ENCODE measurements at places on chromosomes 3 and 15.

- no peak for DNase-seq
Observed at GRCh38 chr3:128231606-128232005, 78.3 kb downstream of the EEFSEC start.

DNA sequence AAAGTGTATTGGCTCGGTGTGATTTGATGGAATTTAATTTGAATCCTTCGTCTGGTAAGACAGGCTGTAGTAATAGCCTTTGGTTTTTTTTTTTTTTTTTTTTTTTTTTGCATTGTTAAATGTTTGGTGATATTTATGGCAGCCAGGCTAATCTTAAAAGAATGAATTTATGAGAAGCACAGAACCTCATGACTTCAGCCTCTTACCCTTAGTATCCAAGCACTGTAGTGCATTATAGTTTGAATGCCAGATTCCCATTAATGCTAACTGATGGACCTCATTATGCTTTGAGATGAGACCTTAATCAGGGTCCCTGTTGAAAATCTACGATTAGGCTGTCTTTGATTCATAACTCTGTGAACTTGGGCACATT, 110.6 kb upstream of the SAMMSON start:
- no peak for DNase-seq

DNA sequence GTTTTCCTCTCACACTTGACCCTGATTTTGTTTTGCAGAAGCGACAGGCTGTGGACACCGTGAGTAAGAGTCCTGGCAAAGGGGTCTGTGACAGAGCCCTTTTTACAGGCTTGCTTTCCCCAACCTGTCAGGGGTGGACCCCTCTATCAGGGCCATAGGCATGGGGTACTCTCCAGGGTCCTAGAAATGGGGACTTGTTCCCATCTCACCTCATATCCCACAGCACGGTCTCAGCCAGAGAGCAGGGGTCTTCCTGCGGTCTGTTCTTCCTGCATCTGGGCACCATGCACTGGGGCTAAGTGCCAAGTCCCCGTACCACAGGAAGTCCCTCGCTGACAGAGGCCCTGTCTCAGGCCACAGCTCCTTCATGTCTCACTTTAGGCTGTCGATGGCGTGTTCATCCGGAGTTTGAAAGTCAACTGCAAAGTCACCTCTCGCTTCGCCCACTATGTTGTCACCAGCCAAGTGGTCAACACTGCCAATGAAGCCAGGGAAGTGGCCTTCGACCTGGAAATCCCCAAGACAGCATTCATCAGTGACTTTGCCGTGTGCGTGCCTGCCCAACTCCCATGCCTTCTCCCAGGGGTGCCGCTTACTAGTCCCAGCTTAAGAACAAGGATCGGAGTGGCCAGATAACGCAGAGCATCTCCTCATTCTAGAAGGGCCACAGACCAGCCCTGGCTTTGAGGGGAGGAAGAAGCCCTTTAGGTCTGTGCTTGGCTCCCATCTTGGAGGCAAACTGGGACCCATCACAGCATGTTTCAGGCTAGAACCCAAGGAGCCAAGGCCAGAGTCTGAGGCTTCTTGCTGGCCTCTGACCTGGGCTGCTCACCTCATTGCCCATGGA, 783 bp downstream of the ITIH1 start:
- no peak for DNase-seq

GRCh38 chr15:43105077-43105736, 631 bp downstream of the UBR1 start:
- DNase-seq: no peak

- no peak for DNase-seq
Observed at GRCh38 chr3:55690726-55691125, 203.6 kb upstream of the WNT5A start.

- DNase-seq: no peak
Observed at GRCh38 chr15:69893086-69893485, 204.6 kb downstream of the TLE3 start.

DNA sequence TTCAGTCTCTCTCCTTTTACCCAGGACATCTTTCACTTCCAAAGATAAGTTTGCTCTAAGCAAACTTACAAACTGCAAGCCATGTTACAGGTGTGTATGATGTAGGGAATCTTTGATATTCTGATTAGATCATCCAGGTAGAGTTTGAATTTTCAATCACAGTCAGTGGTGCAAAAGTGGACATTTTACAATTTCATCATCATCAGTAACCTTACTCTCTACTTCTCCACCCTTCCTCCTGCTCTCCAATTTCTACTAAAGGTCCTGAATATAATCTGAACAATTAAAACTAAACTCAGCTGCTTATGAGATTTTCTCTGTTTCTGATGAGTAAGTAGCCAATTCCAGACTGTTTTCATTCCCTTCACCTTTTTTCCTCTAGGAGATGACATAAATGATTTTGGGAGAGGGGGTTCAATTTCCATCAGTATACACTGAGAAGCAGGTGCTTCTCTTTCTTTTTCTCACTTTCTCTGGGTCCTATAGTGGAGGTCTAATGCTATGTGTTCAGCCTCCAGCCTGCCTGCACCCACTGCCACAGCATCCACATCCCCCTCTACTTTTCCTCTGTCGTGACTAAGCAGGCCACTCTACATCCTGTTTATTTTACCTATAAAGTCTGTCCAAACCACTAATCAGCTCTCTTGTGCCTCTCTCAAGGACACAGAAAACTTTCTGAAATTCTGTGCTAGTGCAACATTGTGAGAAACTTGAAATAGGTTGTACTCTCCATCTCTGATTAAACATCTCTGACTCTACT, 27.6 kb downstream of the SUCNR1 start:
- DNase-seq: no peak

DNA sequence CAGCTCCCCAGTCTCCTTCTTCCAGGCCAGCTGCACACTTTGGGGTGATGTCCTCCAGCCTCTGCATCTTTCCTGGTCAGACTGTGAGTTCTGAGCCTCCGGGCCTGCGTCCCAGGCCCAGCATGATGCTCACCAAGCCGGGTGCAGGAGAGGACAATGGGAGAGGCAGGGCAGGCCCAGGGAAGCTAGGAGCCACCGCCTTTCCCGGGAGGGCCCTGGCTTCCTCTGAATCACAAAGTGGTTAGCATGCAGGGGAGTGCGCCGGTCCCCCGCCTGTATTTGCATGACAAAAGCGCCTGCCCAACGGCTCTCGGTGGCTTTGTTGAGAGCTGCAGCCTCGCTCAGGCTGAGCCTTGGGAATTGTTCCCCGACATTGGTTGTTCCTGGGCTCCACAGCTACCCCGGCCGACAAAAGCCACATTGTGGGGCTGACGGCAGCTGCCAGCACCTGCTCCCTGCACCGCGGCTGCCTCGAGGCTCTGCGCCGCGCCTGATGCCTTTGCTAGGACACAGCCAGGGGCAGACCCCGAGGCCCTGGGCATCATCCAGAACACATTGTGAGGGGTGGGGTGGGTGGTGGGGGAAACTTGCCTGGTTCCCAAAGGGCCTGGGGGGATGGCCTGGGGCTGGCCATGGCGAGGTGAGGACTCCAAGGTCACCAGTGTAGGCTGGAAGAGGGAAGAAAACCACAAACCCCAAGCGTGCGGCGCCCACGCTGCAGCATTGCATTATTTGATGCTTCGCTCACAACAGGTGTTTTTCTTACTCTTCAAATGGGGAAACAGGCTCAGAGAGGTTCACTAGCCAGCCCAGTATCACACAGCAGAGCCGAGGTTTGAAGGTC, 20.0 kb upstream of the KLF13 start:
- no peak for DNase-seq

DNA sequence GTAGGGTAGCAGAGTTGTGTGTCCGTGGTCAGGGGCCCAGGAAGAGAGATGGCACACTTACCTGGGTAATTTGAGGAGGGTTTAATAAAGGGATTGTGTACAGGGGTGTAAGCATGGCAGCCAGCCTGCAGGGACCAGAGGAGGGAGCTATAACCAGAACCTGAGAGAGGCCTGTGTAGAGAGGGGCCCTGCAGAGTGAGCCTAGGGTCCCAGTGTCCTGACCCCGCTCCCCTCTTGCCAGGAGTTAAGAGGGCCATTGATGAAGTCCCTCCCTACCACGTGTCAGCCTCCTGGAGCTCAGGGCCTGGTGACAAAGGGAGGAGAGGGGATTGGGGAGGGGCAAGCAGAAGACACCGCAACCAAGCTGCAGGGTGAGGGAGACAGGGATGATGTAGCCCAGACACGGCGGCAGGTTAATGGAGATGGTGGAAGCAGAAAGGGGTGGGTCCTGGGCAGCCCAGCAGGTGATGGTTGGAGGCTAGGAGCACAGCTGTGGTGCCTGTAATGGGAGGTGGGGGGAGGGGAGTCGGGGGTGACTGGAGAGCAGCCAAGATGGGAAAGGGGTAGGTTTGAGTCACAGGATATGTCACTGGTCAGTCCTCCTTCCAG, 165.4 kb upstream of the TOPAZ1 start:
- no peak for DNase-seq

DNA sequence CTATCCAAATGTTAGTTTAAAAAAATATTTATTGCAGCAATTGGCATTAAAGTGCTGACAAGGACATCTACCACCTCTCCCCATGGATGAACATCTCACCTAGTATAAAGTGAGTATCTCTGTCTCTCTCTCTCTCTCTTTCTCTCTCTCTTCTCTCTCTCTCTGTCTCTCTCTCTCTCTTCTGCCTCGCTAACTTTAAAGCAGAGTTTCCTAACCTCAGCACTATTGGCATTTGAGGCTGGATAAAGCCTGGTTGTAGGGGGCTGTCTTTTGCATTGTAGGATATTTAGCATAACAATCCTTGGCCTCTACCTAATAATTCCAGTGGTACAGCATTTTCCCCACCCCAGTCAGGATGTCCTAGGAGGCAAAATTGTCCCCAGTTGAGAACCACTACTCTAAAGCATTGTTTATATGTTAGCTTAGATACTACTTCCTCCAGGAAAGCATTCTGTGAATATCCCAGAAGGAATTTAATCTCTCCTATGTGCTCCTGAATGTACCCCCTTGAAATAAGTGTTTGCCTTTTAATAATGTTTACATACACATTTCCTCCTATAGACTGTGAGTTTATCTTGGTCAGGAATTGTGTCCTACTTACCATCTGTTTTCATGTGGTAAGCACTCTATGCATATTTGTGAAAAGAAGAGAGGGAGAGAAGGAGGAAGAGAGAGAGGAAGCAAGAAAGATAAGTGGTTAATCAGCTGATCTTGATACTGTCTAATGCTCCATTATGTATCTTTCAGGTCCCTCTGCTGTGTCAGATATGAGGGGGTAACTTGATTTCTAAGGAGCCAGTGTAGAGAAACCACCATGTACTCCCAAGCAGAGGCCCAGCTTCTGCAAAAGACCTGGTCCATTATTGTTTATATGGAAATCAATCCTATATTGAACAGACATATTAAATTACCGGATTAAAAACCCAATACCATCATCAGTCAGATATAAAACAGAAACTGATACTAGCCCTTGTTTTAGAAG, 346.6 kb downstream of the RBMS3 start:
- DNase-seq: no peak

GRCh38 chr15:78195735-78196201, 38.6 kb downstream of the ACSBG1 start:
- no peak for DNase-seq

DNA sequence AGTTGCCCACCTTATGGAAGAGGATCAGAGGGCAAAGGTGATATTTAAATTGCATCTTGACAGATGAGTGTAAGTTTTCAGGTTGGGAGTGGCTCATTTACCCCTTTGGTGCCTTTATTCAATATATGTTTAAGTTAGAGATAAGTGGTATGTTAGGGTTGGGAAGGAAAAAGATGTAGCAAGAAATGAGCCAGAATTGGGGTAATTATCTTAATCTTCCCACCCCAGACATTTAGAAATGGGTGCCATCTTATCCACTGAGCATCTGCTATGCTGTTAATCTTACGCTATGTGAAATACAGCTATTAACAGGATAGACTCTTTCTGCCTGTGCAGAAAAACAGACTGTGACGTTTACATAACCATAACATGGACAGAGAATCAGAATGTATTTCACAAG, 6.3 kb downstream of the CMTM7 start:
- DNase-seq: no peak

DNA sequence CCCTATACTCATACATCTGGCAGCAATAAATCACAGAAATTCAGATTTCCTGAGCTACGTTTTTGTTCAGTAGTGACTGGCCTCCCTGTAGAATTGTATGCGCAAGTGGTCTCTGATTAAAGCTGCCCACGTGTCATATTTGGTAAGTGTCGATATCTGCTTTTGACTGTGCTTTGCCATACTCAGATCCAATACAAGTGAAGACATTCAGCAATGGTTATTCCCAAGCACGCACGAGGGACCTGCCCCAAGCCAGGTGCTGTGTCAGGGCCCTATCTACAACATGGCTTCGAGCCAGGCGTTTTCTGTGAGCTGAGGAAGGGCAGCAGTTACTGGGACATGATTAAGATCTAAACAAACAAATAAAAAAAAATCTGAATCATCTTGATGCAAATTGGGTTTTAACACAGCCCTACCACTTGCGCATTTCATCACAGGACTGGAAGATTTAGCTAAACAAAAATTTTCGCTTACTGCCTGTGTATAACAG, 47.2 kb upstream of the ICE2 start:
- DNase-seq: no peak

GRCh38 chr15:64774629-64775493, 528 bp downstream of the RBPMS2 start:
- DNase-seq: no peak

- no peak for DNase-seq
Observed at GRCh38 chr3:30324587-30324986, 281.8 kb upstream of the TGFBR2 start.

DNA sequence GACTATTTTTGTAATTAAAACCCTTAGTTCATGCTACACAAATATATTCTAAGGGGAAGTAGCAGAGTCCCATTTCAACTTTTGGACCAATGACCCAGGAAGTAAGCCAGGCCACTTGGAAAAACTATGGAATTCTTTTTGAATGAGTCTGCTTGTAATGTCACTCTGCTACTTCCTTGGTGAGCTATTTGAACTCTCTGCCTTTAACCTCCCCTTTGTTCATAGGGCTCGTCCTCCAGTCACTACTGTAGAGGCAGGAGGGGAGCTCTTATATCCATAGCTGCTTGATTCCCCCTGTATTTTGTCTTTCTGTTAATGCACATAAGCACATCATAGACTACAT, 119.6 kb downstream of the UACA start:
- no peak for DNase-seq

DNA sequence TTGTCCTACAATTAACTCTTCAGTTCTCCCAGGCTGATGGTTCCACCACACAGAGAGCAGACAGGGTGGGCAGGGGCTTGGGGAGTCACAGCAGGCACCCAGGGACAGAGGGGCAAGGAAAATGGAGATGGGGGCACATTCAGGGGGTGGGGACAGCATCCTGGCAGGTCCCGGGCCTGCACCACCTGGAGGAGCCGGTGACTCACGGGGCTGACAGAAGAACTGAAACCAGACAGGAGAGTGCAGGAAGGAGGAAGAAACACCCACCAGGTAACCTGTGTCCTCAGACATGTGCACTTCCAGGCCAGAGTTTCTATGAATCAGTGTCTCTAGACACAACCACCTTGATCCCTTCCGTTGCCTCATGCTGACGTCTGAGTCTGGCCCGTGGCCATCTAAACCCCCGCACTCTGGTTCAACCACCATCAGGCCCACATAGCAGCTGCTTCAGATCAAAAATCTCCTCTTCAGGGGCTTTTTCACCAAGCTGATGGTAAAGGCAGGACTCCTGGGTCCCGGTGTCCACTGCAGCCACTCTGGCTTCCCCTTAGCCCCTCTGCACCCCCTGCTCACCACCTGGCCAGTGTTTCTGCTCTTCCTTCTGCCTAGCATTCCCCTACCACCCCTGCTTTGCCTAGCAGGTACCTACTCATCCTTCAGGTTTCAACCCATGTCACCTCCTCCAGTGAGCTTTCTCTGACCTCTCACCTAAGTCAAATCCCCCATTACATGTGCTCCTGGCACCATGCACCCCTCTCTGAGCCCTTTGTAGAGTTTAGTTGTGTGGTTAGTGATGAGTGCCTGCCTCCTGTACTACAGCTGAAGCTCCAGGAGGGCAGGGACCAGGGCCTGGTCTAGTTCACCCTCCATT, 16.5 kb upstream of the CYP11A1 start:
- no peak for DNase-seq
